ENCODE measurements at places on chromosomes 5 and 9. TPM values are rescaled to one million over a fixed set of nuclear protein-coding genes. Genes with fewer than 3 reads are reported as not detected.

DNA sequence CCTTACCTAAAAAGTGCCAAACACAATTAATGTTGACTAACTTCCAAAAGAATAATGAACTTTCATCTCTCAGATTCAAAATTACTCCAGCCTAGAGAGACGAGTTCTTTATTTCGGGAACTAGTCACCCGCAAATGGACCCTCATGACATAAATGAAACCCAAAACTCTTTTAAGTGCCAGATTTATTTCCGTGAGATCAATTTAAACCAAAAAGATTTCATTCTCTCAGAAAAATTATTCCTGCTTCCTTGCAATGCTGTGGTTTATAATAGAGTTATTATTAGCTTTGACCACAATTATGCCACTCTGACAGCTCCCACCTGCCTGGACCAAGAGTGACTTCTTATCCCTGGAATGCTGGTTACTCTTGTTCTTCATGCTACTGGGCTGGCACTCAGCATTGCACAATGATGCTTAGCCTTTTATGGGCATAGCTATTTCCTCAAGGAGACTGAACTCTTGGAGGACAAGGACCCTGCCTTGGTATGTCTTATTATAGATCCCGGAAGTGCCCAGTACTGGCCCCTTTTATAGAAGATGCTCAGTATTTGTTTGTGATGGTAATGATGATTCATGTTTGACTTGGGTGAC, 183.5 kb downstream of the SNX18 start:
- DNase-seq, result no peak

DNA sequence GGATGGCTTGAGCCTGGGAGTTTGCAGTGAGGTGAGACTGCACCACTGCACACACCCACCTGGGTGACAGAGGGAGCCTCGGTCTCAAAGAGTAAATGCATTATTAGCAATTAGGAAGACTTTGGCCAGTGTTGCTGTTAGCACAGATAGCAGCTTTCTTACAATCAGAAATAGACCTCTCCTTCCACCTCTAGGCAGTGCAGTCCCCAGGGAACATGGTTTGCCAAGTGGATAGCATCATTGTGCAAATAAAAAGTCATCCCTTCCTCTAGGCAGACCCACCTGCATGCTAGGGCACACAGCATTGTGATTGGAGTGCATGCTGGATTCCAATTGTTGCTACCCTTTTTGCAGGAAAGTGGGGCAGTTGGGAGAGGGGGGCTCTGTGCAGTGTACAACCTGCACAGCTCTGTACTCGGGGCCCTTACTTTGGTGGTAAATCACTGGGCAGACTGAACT, 77.9 kb upstream of the KLF9 start:
- no peak for DNase-seq

DNA sequence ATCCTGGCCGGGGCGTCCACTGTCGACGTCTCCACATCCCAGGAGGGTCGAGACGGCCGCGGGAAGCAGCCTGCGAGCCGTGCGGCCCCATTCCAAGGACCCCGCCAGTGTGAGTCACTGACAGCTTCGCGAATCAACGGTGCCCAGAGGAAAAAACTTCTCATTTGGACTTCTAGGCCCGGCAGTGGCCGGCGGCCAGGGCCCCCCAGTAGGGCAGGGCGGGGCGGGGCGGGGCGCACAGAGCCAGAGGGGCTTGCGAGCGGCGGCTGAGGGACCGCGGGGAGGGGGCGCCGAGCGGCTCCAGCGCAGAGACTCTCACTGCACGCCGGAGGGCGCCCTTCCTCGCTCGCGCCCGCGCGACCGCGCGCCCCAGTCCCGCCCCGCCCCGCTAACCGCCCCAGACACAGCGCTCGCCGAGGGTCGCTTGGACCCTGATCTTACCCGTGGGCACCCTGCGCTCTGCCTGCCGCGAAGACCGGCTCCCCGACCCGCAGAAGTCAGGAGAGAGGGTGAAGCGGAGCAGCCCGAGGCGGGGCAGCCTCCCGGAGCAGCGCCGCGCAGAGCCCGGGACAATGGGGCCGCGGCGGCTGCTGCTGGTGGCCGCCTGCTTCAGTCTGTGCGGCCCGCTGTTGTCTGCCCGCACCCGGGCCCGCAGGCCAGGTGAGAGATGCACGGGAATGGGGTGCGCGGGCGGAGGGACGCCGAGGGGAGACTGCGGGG, at the start of gene F2R:
Gene F2R (plus strand): TSS at position 391 of the 720 bp plus-strand sequence. CDS start 182 bp downstream, at position 573.
- DNase-seq, result peak; percentile 67

- no peak for DNase-seq
Observed at GRCh38 chr9:92592537-92592936, 56.7 kb upstream of the ECM2 start.

- DNase-seq, result no peak
Observed at GRCh38 chr5:148005788-148006520, 57.8 kb upstream of the SPINK5 start.

GRCh38 chr5:55037890-55038289, 13.8 kb downstream of the GZMK start:
- no peak for DNase-seq

DNA sequence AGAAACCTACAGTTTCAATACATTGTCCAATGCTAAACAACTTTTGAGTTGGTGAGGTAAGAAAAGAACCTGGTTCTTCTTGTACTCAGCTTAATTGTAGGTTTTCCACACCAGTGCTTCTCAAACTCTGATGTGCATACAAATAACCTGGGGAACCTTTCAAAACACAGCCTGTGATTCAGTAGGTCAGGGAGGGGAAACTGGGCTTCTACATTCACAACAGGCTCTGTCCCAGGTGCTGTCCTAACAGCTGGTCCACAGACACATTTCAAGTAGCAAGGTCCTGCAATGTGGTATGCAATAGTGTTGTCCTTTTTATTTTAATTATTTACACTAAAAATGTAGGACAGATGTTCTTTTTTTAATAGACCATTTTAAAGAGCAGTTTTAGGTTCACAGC, 47.4 kb upstream of the SNCAIP start:
- no peak for DNase-seq

DNA sequence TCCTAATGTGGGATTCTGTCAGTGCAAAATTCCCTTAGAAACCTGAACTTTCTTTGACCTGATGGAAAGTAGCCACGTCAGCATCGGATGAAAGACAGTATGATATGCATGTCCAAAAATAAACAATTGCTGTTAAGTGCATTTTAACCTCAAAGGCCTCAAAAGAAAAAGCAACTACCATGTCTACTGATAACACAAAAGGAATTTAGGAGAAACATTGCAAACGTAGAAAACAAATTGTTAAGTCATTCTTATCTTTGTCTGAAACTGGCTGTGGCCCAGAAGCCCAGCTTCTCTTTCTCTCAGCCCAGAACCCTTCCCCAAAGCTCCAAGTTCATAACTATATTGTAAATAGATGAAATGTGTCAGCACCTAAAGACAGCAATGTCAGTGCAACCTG, 11.1 kb upstream of the LHFPL2 start:
- DNase-seq, result no peak

GRCh38 chr5:112971276-112971675, 5.3 kb upstream of the DCP2 start:
- no peak for DNase-seq

GRCh38 chr9:103266064-103266463, 270.9 kb downstream of the CYLC2 start:
- DNase-seq, result no peak

KIF12 gene
- total RNA-seq, result not detected

PDE6A gene
- not detected for total RNA-seq

CXXC5 gene
- 1.2 TPM for total RNA-seq

PLAC8L1 gene
- total RNA-seq, result not detected

ATOSB gene
- total RNA-seq, result 14.5 TPM

TCERG1 gene
- total RNA-seq, result 94.0 TPM

ENTPD2 gene
- total RNA-seq, result not detected

INSL6 gene
- not detected for total RNA-seq

POLR3G gene
- 5.5 TPM for total RNA-seq

All from activated CD8-positive, alpha-beta T cell treated with anti-CD3 and anti-CD28 coated beads, Interleukin-2, amount 10 ng/mL, durations not matched to agents 7 days and 5 days (primary cell).